ENCODE measurements at places on chromosomes 5 and 9.
A peak's percentile ranks its signal among the peaks of the same experiment; 100 is the strongest.

GRCh38 chr9:73863924-73864323 lies 633.2 kb upstream of the RORB start:
- no peak for DNase-seq

- no peak for DNase-seq
Measured at GRCh38 chr5:348726-349125, 27.2 kb downstream of the AHRR start.

DNA sequence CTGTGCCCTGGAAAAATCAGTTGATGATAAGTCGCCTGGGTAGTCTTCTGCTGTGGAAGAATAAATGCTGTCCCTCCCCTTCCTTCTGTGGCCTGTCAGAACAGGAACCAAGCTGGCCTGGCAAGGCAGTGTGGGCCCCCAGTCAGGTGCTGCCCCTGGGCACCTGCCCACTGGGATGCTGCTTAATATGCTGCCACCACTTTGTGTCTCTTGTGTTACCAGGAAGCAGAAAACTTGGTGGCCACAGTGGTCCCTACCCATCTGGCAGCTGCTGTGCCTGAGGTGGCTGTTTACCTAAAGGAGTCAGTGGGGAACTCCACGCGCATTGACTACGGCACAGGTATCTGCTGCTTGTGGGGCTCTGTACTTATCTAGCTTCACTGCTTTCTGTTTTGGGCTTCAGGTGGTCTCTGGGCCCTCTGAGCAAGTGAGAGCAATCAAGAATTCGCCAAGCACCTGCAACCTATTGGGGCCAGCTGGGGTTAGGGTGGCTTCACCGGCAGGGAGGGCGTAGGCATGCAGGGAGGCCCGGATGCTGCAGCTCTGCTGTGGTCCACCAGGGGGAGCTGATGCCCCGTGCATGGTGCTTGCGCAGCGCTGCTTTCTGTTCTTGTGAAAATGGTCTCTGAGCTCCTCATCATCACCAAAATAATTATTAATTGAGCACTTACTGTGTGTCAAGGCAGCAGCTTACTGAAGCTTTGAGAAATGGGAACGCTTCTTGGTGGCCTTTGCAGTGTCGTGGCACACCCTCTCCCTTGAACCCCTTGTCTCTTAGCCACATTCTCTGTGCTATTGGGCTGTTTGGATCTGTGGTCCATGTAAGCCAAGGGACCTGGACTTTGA lies 20.3 kb downstream of the PTPA start:
- DNase-seq, result peak; percentile 87

DNA sequence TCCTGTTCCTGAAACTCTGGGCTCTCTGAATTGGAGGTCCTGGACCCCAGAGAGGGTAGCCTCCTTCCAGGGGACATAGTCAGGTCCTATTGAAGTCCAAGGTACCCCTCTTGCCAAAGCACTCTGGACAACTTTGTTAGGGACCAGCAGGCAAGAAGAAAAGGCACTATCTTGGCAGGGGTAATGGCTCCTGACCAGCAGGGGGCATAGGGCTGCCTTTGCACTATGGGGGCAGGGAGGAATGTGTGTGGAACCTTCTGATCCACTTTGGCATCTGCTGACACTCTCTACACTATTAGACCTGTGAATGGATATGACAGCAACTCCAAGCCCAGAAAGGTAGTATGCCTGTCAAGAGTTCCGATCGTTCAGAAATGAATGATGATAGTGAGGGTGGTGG lies 179.0 kb upstream of the CD180 start:
- no peak for DNase-seq

DNA sequence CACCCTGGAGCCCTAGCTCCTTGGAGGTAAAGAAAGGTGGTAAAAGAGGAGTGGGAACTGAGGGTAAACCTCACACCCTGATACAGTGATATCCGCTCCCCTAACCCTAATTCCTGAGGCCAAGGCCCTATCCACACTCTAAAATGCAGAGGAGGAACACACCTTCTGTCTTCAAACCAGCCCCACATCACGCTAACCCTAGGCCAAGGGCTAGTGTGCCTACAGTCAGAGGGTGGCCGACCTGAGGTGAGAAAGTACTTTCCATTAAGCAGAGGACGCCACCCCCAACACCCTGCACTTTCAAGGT lies 590 bp downstream of the HDAC3 start:
- DNase-seq, result no peak

DNA sequence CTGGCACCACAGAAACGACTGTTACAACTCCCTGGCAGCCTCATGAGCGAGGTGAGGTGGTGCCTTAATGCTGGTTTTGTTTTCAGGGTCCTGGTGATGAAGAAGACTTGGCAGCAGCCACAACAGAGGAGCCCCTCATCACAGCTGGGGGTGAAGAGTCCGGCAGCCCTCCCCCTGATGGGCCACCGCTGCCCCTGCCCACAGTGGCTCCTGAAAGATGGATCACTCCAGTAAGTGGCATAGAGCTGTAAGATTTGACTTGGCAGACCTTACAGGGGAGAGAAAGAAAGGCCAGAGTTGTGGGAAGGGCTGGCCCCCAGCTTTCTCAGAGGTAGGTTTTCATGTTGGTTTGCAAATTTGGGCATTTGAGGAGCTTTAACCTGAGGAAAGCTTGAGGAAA lies 72.2 kb downstream of the COL15A1 start:
- DNase-seq, result no peak

DNA sequence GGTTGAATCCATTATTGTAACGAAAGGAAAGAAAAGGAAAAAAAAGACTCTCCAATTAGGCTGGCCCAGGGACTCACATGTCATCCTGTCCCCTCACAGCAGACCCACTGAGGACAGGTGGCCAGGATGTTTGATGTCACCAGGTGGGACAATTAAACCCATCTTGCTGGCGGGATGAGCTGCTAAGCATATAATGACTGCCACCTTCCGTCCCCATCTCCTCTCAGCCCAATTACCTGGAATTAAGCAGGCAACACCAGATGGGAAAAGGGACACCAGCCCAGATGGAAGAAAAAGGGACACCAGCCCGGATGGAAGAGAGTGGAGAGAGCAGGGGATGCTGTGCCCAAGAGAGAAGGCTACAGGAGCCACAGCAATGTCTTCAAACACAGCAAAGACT lies 116.6 kb upstream of the SARDH start:
- no peak for DNase-seq

- no peak for DNase-seq
Measured at GRCh38 chr5:10735569-10736276, 25.3 kb downstream of the DAP start.

- no peak for DNase-seq
Measured at GRCh38 chr5:87069974-87070608, 197.6 kb upstream of the RASA1 start.

DNA sequence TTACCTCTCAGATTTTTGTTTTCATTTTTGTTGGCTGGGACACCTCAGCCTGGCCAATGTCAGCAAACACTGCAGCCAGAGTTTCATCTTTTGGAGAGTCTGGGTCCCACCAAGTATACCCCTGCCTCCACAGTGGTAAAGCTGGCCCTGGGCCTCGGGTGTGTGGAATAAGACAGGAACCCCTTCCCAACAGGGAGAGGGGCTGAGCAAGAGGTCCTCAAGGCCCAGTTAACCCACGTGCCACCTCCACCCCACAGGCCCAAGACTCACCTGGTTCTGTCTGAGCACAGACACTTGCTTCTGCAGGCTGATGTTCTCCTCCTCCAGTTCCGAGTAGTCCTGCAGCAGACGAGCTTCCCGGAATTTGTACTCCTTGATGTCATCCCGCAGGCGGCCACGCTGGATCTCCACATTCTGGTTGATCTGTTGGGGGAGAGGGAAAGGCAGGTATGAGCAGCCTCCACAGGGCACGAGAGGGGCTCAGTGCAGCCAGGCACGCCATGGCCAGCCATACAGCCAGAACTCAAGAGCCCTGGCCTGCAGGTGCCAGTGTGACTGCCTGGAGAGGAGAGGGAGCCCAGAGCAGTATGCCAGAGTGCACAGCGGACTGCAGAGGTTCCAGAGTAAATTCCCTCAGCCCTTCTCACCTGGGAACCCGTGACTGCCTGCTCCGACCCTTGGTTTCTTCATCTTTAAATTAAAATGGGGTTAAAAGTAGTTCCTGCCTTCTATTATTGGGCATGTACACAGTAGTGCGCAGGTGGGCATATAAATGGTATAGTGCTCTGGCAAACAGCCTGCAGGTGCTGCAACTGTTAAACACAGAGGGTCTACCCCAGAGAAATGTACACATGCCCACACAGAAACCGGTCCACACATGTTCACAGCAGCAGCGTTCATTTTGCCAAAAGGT lies 42.0 kb downstream of the BICD2 start:
- no peak for DNase-seq

GRCh38 chr5:149603210-149603609 lies 21.9 kb downstream of the ARHGEF37 start:
- no peak for DNase-seq

- DNase-seq, result no peak
Measured at GRCh38 chr9:95104980-95105379, 212.5 kb downstream of the FANCC start.

- DNase-seq, result peak; percentile 48
Measured at GRCh38 chr9:105414947-105415661, 32.7 kb upstream of the FSD1L start.

GRCh38 chr5:56077796-56078233 lies 83.1 kb upstream of the IL6ST start:
- no peak for DNase-seq

DNA sequence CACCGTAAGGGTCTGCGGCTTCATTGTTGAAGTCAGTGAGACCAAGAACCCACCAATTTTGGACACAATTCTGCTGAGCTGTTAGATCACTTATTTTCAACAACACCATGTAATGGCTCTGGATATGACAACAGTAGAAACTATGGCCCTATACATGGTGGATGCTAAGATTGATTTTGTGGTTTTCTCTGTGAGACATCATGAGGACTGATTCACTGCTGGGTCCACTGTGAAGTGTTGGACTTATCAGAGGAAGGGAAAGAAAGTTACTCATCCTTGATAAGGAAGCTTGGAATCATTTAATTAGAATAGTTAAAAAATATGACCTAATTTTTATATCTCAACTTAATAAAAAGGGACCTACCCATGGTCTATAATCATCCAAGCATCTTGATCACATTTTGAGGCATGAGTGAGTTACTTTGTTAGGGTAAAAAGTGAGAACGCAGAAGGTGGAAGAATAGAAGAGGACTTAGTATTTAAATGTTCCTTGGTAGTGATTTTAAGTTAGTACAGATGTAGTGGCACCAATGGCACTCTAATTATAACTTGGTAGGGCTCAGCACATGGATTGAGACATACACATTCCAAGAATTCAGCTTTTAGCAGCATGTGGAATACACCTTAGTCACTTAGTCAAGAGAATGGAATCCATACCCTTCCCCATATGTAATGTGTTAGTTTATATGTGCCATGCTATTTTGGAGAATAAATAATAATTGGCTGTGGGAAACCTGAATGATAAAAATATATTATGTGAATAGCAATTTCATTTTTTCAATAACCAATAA lies 123.5 kb upstream of the CD180 start:
- no peak for DNase-seq

DNA sequence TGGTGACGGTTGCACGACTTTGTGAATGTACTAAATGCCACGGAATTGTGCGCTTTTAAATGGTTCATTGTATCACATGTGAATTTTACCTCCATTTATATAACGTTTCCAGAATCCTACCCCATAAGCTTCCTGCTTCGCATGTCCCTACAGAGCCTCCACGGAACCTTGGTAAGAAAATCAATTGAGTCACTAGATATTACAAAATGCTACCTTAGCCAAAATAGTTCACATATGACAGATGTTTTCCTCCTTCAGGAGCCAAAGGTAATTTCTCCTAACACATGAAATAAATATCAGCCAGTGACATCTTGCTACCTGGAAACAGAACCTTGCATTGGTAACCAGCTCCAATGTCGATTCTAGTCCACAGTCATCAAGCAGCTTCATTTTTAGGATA lies 125.1 kb downstream of the TTLL11 start:
- DNase-seq, result no peak

DNA sequence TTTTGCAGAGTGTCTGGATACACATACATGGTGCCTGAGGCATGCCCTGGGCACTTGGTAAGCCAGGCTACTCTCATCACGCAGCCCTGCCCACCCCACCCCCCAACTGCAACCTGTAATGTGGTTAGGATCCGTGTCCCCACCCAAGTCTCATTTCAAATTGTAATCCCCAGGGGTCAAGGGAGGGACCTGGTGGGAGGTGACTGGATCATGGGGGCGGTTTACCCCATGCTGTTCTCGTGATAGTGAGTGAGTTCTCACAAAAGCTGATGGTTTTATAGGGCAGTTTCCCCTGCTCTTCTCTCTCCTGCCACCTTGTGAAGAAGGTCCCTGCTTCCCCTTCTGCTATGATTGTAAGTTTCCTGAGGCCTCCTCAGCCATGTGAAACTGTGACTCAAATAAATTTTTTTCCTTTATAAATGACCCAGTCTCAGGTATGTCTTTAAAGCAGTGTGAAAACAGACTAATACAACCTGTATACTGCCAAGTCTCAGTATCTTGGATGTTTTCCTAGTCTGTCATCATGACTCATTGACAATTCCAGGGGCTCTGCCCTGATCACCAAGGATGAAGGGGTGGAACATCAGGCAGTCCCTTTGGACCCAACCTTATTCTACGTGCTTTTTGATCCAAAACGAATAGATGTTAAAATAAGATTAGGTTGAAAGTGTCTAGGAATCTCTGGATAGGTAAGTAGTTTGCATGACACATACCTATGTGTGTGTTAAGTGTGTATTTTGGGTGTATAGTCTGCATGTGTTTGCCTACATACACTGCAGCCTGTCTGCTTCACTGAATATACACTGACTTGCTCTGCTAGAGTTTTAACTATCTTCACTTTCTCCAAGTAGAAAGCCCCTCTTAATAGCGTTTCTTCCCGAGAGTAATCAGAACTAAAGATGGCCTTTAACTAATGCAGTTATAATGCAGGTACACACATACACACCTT lies 293.8 kb downstream of the SLIT3 start:
- DNase-seq, result no peak

- no peak for DNase-seq
Measured at GRCh38 chr5:12845549-12846159, 941.4 kb upstream of the CTNND2 start.

DNA sequence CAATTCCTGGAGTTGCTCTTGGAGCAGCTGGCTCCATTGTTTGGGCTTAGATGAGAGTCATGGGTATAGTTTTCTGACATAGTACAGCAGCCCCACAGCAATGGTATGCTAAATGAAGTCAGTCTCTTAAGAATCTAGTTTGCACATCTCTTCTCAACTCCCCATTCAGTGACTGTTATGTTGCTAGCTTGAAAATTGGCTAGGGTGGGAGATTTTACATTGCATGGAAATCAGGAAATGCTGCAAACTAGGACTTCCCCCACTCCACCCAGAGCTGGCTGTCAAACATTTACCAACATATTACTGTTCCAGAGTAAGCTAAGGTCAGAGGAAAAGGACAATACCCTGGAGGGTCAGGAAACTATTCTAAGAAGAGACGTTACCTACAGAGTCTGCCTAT lies 17.6 kb upstream of the FCHO2 start:
- DNase-seq, result no peak
